ENCODE measurements at places on chromosomes 3 and 15.

GRCh38 chr15:42992626-42993025 lies 72.0 kb upstream of the TTBK2 start:
- no peak for DNase-seq

DNA sequence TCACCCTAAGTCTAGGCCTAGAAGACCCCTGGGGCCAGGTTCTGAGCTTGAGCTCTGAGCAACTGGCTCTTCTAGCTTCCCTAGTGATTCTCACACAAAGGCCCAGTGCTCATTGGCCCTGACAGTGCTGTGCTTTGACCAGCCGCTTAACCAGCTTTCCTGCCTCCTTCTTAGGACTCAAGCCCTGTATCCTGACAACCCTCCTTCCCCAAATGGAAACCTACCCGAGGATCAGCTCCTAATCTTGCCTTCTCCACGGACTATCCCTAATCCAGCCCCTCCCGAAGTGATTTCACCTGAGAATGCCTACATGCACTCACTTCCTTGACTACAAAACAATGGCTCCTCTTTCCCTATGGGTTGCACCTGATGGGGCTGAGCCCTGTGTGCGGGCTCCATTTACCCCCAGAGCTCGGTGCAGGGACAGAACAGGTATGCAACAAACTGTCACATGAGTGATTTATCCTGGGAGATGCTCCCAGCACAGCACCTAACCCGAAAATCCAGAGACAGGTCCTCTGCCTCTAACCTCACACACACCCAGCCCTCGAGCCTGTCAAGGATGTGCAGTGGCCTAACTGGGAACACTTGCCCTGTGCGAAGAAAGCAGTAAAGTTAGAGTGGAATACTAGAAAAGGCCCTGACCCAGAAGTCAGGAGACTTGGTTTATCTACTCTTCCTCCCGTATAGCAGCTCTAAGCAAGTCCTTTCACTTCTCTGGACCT lies 2.3 kb downstream of the MEGF11 start:
- DNase-seq, result no peak

GRCh38 chr3:69011096-69011730 lies 2.3 kb downstream of the EOGT start:
- no peak for DNase-seq

- DNase-seq, result no peak
These were observed 3.4 kb upstream of the PARP14 start for GRCh38 chr3:122677216-122677615.

DNA sequence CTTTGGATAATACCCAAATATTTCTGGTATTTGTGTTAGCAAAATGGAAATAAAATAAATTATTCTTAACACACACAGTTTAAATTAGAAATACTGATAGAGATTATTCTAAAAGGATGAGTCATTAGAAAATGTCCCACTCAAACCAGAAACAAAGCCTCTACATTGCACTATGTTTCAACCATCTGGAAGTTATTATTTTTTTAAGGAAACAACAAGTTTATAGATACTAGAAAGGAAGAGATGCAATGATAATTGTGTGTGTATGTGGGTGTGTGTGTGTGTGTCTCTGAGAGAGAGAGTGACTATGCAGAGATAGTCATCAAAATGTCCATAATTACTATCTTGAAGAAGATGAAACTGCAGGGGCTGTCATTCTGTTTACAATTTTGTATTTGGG lies 1340.5 kb downstream of the ROBO1 start:
- DNase-seq, result no peak

GRCh38 chr3:15557511-15557946 lies 36.0 kb upstream of the COLQ start:
- DNase-seq, result no peak

GRCh38 chr3:123060054-123060453 lies 6.8 kb upstream of the PDIA5 start:
- no peak for DNase-seq

DNA sequence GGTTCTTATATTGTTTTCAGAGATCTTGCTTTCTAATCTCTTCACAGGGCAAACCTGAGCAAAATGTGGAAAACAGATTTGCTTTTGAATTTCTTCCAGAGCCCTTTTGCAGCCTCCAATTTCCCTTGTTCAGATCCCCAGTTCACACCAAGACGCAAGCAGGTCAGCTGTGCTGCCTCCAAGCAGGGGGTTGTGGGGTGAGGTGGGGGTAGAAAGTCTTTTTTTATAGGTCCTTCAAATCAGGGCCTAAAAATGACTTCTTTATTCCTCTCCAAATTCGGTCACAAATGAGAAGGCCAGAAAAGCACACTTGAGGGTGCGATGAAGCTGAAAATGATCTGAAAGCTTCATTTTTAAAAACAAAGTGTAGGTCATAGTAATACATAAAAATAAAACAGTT lies 26.3 kb upstream of the AVEN start:
- no peak for DNase-seq

All from stimulated activated CD4-positive, alpha-beta T cell treated with anti-CD3 and anti-CD28 coated beads, Interleukin-15, amount 100 ng/mL, for 1 hour (primary cell).